ENCODE measurements at places on chromosomes 7 and 10.

DNA sequence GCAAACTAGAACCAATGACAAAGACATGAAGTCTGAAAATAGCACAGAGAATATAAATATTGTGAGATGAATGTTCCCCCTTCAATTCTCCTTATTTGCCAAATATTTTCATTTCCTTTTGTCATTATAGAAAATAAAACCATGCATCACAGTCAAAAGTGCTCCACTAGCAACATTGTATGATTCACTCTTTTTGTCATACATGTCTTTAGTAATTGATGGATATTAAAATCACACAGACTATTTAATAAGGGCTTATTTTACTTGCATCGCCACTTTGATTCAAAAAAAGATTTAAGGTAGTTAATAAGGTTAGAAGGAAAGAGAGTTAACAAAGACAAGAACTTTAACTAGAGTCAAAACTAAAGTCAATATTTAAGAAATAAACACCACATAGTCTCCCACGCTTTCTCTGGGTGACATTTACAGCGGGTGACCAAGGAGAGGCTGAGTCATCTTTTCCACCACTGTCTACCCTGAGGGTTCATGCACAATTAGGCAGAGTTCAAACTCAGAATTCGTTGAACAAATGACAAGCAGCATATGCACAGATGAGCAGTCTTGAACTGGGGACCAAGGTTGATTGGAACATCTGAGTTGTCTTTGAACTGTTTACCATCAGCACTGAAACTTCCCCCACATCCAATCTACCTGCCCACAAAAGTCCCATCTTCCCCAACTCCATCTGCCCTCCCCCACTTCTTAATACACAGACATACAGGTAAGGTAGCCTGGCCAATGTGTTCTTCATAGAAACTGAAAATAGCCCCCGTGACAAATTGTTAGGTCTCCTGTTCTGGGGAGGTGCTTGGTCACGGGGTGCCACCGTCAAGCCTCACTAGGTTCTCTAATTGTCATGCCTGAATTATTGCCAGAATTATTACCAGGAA lies 42.5 kb downstream of the C7orf25 start:
- no peak for DNase-seq

- no peak for DNase-seq
Observed at GRCh38 chr7:156854654-156855053, 38.3 kb downstream of the LMBR1 start.

GRCh38 chr10:118447478-118448270 lies 105.5 kb upstream of the FAM204A start:
- DNase-seq = no peak

DNA sequence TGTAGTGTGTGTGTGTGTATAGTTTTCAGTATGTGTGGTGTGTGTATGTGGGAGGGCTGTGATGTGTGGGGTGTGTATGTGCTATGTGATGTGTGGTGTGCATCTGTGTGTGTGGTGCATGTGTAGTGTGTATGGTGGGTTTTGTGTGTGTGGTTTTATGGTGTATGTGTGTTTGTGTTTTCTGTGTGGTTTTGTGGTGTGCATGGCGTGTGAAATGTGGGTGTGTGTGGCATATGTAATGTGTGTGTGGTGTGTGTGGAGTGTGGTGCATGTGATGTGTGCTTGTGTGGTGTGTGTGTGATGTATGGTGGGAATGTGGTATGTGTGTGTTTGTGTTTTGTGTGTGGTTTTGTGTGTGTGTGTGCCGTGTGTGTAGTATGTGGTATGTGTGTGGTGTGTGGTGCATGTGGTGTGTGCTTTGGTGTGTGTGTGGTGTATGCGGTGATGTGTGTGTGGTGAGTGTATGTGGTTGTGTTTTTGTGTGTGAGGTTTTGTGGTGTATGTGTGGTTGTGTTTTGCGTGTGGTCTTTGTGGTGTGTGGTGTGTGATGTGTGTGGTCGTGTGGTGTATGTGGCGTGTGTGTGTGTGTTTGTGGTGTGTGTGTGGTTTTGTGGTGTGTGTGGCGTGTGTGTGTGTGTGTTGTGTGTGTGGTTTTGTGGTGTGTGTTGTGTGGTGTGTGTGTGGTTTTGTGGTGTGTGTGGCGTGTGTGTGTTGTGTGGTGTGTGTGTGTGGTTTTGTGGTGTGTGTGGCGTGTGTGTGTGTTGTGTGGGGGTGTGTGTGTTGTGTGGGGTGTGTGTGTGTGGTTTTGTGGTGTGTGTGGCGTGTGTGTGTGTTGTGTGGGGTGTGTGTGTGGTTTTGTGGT lies 18.0 kb upstream of the PPP2R2D start:
- no peak for DNase-seq

- DNase-seq = no peak
Observed at GRCh38 chr10:117626228-117626627, 83.7 kb downstream of the EMX2 start.

All from omental fat pad (tissue), 4 donors.